Activated CD8-positive, alpha-beta memory T cell treated with anti-CD3 and anti-CD28 coated beads for 1 hour (primary cell): ENCODE measurements at places on chromosomes 5 and 9.
A peak's percentile ranks its signal among the peaks of the same experiment; 100 is the strongest.

DNA sequence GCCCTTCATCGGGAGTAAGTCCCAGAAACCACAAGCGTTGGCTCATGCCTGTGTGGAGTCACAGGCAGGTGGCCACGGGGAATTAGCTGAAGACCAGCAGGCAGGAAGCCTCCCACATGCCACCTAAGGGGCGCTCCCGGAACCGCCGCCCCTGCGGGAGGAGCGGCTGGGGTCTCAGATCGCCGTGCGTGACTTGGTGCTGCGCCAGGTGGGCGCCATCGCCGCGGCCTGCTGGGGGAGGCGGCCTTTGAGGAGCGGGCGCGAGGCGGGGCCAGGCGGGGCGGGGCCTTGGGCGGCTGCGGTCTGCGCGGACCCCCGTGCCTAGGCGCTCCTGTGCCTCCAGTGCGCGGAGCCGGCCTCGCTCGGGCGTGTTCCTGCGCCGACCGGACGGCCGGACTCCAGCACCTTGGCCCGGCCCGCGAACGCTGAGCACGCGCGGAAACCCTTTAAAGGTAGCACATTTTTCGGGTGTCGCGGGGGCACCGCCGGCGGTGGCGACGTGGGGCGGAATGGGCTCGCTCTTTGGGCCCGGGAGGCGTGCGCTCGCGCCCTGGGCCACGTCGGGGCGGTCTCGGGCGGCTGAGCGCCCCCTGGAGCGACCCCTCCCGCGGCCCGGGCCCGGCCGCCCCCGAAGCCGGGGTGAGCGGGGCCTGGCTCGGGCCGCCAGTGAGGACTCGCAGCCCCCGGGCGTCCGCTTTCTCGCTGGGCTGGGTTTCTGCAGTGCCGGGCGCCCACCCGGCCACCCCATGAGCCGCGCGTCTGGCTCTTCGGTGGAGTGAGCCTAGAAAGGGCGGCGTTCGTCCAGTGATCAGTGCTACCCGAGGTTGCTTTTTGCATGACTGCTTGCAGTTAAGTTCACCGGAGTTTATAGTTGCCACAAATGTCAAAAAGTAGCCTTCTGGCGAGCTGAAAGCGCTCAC is 24.5 kb downstream of the LECT2 start:
- no peak for DNase-seq

- peak; percentile 37 for DNase-seq
Observed at GRCh38 chr9:92133949-92134604, 18.9 kb upstream of the SPTLC1 start.

DNA sequence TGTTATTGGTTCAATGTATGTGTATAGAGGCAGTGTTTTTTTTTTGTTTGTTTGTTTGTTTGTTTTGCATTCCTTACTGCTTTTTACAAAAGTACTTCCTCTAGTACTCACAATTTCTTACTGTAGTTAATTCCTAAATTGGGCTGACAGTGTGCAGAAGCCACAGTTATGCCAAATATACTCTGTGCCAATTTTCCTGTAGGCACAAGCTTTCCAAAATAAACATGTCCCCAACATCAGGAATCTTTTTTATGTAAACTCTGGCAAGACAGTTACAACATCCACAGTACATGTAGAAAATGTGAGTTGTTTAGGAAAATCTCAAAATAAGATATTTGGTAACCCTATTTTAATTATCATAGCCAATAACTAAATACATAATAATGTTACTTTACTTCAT is 161.6 kb upstream of the TSLP start:
- no peak for DNase-seq

DNA sequence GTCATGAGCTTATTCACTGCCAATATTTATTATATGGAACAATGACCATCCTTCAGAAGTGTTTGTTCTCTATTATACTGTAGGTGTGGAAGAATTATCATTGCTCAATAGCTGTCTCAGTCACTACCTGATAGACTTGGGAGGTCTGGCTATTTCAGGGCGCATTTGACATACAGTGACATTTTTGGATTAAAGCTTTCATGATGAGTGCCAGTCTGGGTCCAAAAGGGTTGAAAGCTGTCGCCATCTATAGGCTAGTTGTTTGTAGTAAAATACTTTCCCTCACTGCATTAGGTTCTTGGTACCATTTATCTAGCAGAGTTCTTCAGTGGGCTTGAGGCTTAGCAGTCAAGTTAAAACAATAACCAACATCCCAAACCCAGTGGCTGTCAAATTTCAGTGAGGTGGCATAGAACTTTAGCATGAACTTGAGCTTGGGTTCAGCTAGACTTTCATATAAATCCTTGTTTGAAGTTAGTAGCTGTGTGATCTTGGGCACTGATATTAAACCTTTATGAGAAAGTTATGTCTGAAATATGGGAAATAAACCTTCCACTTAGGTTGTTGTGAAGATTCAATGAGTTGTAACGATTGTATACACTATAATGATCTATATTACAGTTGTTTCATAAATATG is 110.5 kb upstream of the CDKN2B start:
- no peak for DNase-seq

DNA sequence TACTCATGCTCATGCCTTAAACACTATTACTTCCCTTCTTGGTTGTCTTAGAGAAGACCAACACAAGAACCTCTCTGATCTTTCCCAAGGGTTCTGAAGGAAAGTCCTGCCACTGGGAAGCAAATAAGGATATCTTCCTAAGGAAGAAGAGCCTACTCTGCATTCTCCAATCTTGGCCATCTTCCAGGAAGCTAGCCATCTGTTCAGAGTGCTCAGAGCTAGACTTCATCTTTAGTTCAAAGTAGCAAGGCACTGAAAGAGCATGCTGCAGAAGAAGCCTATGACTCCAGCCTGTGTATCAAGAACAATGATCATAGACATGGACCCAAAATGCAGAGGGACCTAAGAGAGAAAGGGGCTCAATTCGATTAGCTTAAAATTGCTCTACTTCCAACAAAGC is 114.7 kb downstream of the KIAA0825 start:
- DNase-seq = no peak

DNA sequence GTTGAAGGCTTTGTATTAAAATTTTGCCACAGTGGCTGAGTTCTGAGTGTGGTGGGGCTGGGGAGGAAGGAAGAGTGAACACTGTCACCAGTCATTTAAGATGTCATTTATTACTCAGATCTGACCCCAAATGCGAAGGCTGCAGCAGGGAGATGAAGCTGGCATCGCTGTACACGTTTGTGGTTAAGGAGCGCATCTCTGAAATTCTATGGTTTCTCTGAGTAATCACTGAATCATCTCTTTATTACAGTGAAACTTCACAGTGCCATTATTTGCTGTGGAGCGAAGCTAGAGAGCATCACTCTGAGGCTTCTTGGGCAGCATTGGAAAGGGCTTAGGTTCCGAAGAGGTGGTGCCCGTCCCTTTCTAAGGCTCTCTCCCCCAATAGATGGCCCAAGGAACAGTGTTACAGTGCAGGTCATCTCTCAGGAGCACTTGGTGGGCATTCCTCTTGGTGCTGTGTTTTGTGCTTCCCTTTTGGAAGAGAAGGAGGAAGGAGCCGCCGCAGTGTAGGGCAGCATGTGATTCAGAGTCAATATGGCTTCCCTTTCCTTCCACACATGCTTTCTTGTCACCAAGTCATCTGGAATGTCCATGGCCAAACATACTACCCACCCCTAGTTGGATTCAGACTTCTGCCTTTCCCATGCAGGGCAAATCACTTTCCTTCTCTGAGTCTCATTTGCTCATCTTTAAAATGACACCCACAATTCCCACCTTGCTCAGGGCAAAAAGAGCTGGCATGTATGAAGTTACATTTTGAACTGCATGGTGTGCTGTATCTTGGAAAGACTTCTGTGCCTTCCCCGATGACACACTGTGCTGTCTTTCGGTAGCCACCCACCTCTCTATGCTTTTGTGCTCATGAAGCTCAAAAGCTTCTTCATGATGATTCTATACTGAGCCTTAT is 9.3 kb upstream of the TEX48 start:
- DNase-seq = peak; percentile 25

GRCh38 chr9:109861918-109862317 is 81.9 kb downstream of the PALM2AKAP2 start:
- no peak for DNase-seq

- no peak for DNase-seq
Observed at GRCh38 chr9:108474356-108474755, 381.4 kb downstream of the ACTL7B start.

GRCh38 chr9:24912767-24913166 is 367.1 kb upstream of the IZUMO3 start:
- no peak for DNase-seq

GRCh38 chr5:52743970-52744369 is 43.7 kb upstream of the ITGA1 start:
- DNase-seq = no peak

- no peak for DNase-seq
Observed at GRCh38 chr5:2660315-2660714, 91.2 kb downstream of the IRX2 start.

- no peak for DNase-seq
Observed at GRCh38 chr5:116756531-116756930, 181.9 kb upstream of the SEMA6A start.

GRCh38 chr9:94916956-94917355 is 190.5 kb downstream of the AOPEP start:
- no peak for DNase-seq

DNA sequence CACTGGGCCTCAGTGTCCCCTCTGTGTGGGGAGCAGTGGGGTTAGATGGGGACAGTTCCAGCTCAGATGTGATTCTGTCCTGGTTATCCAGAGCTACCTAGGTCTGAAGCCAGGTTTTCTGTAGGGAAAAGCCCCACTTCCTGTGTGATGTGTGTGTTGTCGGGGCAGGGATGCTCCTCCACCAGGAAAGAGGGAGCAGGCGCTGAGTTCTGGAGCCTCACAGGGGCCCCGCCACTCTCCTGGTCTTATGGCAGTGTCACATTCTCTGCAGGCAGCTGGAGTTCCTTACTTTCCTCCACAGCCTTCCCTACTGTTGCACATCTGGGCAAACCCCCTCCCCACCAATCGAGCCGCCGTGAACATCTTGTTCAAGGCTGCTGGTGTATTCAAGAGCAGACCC is 39.1 kb upstream of the GRHPR start:
- DNase-seq = no peak

- DNase-seq = no peak
Observed at GRCh38 chr5:132822650-132823480, 7.6 kb downstream of the SHROOM1 start.

DNA sequence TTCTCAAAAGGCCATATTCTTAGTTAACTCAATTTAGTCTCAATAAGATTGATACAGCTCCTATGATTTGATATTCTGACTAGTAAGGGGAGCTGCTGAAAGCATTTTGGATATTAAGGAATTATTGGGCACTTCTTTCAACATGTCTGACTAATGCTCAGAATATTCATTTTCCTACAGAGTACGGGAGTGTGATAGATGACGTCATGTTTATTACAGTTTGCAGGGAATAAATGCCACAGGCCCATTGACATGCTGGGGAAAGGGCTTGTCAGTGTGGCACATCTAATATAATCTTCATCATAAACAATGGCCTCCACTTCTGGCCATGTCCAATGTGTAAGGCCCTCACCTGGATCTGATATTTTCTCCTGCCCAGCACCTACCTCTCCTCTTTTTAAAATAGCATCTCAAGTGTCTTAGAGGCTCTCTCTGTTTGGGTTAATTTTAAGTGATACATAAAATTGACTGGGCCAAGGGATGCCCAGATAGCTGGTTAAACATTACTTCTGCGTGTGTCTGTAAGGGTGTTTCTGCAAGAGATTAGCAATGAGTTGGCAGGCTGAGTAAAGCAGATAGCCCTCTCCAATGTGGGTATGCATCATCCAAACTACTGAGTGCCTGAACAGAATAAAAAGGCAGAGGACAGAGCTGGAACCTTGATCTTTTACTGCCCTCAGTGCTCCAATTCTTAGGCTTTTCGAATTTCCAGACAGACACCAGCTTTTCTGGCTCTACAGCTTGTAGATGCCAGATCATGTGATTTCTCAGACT is 99.3 kb downstream of the SLC24A2 start:
- no peak for DNase-seq

DNA sequence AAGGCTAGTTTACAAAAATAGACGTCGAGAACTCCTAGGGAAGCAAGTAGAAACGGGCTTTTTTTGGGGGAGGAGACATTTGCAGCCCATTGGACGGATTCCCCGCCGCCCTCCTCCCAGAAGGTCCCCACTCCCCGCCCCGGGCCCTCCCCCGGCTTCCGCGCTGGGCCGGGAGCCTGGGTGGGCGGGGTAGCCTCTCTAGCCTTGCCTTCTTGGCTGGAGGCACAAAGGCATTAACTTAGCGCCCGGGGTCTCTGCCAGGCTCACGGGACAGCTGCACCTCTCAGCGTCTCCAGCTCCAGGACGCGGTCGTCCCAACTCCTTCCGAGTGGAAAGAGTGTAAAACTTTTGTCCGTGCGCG is at the start of gene DMRTA1:
Gene DMRTA1, plus strand, starts transcription at position 236 of the 361 bp plus-strand sequence. CDS start 242 bp downstream, outside the sequence.
- DNase-seq = no peak

- no peak for DNase-seq
Observed at GRCh38 chr9:77769246-77769645, 121.1 kb upstream of the GNA14 start.

DNA sequence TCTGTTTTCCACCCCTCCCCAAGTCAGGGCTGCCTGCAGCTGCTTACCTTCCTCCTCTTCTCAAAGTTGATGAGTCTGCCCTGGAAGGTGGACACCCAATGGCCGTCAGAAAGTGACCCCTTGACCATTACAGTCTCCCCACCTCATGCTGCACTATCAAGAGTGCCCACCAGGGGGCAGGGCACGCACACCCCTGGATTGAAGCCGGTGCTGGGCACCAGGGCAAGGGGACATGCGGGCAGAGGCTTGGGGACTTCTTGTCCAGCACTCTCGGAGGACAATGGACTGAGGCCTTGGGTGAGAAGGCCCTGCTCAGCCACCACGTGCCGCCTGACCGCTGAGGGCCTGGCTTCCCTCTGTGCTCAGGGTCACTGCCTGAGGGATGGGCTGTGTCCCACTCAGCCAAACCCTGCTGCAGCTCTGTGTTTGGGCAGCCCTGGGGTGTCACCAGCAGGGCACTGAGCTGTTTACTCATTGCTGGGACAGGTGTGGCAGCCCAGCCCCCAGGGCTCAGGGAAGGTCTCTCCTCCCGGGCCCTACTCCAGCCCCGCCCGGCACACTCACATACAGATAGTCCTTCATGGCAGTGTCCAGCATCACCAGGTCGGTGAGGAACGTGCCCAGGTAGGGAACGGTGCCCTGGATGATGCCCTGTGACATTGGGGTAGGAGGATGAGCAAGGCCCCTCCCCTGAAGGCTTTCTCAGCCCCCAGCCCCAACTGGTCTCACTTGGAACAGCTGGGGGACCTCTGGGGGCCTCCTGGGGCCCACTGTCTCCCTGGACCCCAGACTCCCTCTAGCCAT is 17.7 kb downstream of the RALGDS start:
- peak; percentile 39 for DNase-seq

- DNase-seq = no peak
Observed at GRCh38 chr5:137070521-137070920, 428.6 kb downstream of the SPOCK1 start.

- no peak for DNase-seq
Observed at GRCh38 chr9:90946982-90947381, 145.4 kb downstream of the SYK start.

DNA sequence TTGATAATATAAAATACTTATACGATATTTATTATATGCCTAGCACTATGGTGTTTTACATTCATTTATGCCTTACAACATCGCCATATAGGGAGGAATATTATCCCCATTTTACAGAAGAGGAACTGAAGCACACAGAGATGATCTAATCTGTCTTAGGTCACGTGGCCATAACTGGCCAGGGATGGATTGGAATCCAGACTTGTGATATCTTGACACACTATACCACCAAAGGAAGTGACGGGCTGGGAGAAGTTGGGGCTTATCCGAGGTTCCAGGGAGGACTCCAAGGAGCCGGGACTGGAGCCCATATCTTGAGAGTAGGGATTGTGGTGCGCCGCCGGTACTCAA is 129.8 kb downstream of the TMEM174 start:
- no peak for DNase-seq

- no peak for DNase-seq
Observed at GRCh38 chr9:110116543-110116885, 91.4 kb downstream of the C9orf152 start.
